Hepatocyte (in vitro differentiated cells): ENCODE measurements at places on chromosomes 3 and 15.

DNA sequence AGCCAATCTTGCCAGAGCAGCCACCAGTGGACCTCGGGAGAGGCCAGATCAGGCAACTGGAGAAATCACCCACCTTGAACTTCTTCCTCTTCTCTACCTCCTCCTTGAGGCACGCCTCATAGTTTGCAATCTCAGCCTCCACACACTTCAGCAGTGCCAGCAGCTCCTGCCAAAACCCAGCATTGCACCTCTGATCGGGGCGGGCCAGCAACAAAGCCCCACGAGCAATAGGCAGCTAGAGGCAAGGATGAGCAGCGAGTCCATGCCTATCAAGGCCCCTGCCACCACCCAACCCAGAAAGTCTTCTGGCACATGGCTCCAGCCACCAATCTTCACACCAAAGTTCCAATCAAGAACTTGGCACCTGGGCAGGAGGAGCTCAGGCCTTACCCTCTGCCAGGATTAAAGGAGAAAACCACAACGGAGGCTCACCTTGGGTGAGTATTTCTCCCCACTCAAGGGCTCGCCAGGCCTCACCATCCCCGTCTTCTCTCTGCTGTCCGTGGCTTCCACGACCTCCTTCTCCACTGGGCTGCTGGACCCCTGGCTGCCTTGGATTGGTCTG lies 42.1 kb downstream of the SEMA3G start:
- DNase-seq: no peak

DNA sequence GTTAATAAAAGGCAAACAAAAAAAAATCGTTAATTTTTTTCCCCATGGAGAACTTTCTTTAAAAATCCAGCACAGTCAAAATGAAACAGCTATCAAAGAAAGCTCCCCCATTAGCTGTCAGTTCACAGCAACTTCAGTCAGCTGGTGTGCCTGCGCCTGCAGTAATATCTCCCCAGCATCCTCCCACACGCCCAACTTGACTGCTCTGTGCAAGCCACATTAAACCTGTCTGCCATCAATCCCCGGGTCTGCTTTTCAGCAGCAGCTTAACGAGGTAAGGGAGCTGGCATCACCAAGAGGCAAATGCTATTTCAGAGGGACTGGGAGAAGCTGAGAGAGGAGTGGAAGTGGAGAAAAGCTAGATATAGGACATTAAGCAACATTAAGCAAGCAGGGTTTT lies 337.5 kb downstream of the GAP43 start:
- DNase-seq: no peak

GRCh38 chr3:140420621-140421357 lies 257.1 kb upstream of the TRIM42 start:
- no peak for DNase-seq

DNA sequence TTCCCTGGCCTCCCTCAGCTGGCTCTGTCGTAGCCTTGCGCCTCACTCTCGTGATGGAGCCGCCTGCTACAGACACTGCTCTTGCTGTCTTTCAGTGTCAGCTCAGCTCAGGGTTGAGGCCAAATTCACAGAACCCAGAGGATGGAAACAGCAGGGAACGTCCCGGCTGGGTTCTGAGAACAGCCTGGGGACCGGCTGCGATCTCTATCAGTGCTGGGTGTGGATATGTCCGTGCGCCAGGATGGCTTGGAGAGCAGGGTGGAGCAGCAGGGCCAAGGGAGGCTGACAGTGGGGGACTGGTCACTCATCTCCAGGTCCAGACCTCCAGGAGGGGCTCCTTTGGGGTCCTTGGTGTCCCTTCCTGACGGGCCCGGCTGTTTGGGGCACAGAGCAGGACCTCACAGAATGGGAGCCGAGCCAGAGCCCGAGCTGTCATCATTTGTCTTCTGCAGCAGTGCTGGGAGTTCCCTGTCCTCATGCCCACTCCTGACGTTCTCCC lies 18.4 kb downstream of the KLF15 start:
- no peak for DNase-seq
